ENCODE measurements at places on chromosomes 4 and X.

GRCh38 chrX:115373308-115373707, 83.8 kb downstream of the LUZP4 start:
- DNase-seq, result no peak

- DNase-seq, result no peak
These were observed 71.7 kb downstream of the TNIP2 start for GRCh38 chr4:2684486-2684885.

DNA sequence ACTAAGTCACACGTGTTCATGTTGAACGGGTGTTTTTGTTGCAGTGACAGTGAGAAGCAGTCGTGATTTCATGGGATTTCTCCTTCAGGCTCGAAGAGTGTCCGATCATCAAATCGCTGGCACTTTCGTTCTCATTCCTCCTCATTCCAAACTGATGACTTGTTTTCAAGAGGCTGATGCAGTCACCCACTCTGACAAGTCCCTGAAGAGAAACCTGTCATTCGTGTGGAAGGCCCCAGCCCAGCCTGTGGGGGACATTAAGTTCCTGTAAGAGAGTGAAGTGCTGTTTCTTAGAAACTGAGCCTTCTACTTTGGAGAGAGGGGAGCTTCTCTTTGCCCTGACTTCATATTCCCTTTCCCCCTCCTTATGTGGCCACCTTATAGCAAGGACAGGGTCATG, 8.0 kb downstream of the REELD1 start:
- no peak for DNase-seq

GRCh38 chr4:41977709-41978108, 3.8 kb upstream of the DCAF4L1 start:
- no peak for DNase-seq

DNA sequence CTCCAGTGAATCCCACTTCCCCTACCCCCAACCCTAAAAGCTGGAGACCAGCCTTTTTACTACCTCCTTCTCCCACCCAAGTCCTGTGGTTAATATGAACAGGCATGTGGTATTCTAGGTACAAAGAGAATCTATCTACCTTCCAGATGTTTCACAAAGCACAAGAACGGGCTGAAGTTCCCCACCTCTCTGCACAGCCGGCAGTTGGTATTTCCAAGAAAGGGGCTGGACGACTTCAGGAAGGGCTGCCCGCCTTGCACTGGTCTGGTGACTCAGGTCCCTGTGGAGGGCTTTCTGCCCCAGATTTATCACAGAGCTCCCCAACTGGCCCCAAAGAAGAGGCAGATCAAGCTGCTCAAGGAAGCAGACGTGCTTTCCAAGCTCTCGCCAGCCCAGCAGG, 4.5 kb downstream of the FAM47E start:
- no peak for DNase-seq

GRCh38 chrX:22063284-22063683, 31.2 kb downstream of the PHEX start:
- DNase-seq, result peak; percentile 2

- DNase-seq, result no peak
These were observed 108.2 kb upstream of the PACRGL start for GRCh38 chr4:20592013-20592412.

DNA sequence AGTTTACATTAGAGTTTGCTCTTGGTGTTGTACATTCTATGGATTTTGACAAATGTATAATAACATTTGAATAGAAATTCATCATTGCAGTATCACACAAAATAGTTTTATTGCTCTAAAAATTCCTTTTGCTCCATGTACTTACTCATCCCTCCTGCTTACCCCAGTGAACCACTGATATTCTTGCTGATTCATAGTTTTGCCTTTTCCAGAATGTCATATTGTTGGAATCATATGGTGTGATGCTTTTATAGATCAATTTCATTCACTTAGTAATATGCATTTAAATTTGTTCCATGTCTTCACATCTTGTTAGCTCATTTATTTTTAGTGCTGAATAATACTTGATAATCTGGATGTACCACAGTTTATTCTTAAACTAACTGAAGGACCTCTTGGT, 1593.2 kb downstream of the C4orf33 start:
- DNase-seq, result no peak

- no peak for DNase-seq
These were observed 111.3 kb downstream of the TSPAN7 start for GRCh38 chrX:38672646-38673045.

GRCh38 chr4:142393127-142393526, 453.0 kb downstream of the INPP4B start:
- no peak for DNase-seq

- no peak for DNase-seq
These were observed 397.5 kb upstream of the PRKX start for GRCh38 chrX:4110964-4111363.

DNA sequence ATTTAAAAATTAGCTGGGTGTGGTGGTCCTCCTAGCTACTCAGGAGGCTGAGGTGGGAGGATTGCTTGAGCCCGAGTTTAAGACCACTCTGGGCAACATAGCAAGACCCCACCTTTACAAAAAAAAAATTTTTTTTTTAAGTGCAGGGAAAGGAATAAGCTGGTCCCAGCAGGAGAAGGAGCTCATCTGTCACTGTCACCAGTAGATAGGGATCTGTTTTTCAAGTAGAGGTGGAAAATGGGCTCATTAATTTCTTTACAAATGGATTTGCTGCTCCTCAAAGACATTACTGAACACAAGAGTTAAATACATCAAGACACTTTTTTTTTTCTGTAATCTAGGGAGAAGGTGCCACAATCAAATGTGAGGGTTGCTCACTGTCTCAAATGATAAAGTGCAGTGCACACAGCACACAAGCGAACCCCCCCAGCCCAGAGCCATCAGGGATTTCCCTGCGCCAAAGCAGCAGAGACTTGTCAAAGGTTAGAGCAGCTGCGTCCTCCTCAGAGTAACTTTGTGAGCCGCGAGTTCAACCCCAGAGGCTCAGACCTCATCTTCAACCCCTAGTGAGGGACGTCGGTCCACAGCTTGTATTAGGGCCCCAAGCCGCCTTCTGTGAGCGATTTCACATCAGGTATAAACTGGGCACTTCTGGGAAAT, 14.3 kb upstream of the MTNR1A start:
- DNase-seq, result no peak
